ENCODE measurements at places on chromosomes 7 and 10.

- DNase-seq = no peak
These were observed 193.7 kb downstream of the RNLS start for GRCh38 chr10:88389456-88389855.

- no peak for DNase-seq
These were observed 19.6 kb upstream of the SEPTIN7 start for GRCh38 chr7:35781200-35781701.

GRCh38 chr7:1364068-1364905, 95.0 kb downstream of the MICALL2 start:
- no peak for DNase-seq

GRCh38 chr10:132839061-132839460, 53.1 kb upstream of the NKX6-2 start:
- no peak for DNase-seq

DNA sequence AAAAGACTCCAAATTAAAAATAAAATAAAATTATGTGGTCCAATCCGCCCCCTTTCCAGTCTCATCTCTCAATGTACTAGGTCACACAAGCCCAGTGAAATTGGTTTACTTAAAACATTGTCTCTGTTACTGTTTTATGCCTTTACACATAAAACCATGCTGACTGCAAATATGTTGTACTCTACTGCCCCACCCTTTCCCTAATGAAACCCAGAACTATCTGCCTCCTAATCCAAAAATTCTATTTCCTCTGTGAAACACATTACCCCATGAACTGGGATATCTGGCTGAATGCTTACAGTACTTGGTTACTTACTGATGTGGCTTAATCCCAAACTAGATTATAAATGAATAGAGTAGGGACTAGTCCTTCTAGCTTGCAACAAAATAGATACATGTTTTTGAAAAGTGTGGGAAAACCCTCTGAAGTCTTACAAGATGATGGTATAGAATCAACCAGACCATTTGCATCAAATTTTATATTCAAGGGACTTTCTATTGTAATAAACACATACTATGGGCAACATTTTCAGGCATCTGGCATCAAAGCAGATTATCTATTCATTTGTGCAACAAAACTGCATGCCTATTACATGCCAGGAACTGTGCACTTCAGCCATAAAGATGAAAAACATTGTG, 10.0 kb upstream of the KMT2E start:
- no peak for DNase-seq

DNA sequence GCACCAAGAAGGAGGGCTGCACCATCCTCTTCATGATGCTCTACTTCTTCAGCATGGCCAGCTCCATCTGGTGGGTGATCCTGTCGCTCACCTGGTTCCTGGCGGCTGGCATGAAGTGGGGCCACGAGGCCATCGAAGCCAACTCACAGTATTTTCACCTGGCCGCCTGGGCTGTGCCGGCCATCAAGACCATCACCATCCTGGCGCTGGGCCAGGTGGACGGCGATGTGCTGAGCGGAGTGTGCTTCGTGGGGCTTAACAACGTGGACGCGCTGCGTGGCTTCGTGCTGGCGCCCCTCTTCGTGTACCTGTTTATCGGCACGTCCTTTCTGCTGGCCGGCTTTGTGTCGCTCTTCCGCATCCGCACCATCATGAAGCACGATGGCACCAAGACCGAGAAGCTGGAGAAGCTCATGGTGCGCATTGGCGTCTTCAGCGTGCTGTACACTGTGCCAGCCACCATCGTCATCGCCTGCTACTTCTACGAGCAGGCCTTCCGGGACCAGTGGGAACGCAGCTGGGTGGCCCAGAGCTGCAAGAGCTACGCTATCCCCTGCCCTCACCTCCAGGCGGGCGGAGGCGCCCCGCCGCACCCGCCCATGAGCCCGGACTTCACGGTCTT, 1.9 kb downstream of the FZD1 start:
- DNase-seq = no peak

- DNase-seq = no peak
These were observed 88.8 kb upstream of the INSIG1 start for GRCh38 chr7:155208681-155209477.

DNA sequence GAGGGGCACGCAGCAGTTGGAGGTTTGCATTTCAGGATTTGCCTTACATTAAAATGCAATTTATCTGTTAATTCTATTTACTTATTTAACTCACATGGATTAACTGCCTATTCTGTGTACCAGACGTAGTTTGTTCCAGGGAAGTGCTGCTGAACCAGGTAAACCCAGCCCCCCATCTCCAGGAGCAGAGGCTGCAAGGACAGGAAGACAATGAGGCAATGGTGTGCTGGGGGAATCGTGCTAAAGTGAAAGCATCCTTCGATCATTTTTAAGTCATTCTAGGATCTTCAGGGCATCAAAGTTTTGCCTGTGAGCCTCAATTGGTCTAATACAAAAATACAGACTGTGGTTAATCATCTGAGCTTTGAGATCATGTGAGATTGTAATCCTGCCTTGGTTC, 166.4 kb downstream of the DNAJB6 start:
- DNase-seq = no peak

Data from HAP-1 (cell line).